Hematopoietic multipotent progenitor cell treated with erythropoietin and hydrocortisone succinate and interleukin-3 and kit ligand, for 17 days (in vitro differentiated cells): ENCODE measurements at places on chromosomes 7 and 10.

DNA sequence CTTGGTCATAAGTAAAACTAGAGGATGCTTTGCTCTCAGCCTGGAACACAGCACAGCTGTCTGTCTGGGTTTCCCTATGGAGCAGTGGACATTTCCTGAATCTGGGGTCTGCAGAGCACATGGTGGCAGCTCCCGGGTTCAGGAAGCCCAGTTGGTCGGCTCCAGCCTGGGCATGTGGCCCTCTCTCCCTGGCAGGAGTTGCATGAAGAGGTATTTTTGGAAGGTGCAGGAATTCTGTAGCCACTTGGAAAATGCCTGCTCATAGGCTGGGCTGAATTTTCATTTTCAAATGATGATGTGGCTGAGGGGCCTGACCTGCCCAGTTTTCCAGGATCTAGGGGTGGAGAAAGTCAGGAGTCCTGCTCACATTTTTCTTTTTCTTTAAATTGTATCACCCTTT is 6.7 kb upstream of the TPST1 start:
- DNase-seq, result no peak

- DNase-seq, result no peak
Measured at GRCh38 chr10:72176701-72177100, 39.1 kb upstream of the ANAPC16 start.

GRCh38 chr10:48231699-48232315 is 42.7 kb downstream of the FRMPD2 start:
- no peak for DNase-seq

DNA sequence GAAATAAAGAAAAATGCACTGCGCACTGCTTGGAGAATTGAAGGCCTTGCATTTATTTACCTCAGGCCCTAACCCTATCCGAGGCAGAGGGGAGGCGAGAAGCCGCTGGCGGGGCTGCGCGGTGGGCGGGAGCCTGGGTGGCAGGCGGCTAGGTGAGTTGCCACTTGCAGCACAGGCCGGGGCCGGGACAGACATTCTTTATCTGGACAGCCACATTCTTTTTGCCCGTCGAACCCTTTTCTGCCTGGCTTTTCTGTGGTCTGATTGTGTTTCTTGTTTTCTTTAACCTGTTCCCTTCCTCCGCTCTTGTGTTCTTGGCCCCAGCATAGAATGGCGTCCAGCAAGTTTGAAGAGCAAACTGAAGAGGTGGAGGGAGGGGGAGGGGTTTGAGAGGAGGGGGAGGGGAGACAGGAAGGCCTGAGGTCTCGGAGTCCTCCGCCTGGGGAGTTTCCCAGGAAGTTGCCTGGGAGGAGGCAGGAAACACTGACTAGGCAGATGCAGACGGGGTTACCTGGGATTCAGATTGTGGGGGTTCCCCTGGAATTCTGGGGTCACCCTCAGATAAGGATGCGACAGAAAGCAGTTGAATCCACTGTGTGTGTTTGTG is 5.1 kb downstream of the SHH start:
- no peak for DNase-seq

- DNase-seq, result no peak
Measured at GRCh38 chr10:74432841-74433594, 282.0 kb downstream of the ADK start.

DNA sequence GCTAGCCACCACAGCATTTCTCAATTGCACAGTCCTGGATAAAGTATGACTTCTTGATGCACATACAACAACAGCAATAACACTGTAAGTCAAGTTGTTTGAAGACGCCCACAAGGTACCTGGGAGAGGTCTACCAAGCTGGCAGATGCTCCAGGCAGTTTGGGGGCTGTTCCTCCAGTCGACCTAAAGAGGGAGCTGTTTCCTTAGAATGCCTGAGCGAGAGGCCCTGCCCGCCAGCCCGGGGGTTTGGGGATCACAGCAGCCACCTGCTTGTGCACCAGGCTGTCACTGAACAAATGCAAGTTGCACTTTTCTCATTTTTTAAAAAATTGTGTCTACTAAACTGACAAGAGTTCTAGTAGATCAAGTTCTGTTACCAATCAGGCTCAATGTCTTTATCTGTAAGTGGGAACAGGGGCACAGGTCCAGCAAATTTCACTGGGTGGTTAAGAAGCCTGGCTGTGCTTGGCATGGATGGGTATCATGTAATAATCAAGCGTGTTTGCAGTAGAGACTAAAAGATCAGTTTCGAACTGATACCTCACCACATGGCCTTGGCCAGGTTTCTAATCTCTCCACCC is 193.8 kb upstream of the ADO start:
- DNase-seq, result no peak
